ENCODE measurements at places on chromosomes 6 and 20.

- no peak for DNase-seq
Measured at GRCh38 chr6:131382631-131383030, 190.4 kb upstream of the ARG1 start.

GRCh38 chr20:23697947-23698346, 9.1 kb upstream of the CST4 start:
- no peak for DNase-seq

DNA sequence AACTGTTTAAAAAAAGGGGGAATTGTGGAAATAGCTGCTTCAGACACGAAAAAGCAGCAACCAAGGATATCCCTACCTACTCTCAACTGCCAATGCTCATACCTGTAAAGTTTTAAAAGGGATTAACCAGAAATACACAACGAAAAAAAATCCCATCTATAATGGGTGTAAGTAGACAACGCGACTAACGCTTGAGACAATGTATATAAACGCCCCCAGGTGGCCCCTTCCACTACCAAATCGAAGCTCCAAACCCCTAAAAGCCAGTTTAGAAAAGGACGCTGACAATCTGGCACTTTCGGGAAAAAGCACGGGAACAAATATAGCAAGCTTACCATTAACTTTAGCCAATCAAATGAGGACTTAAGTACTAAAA, 94.5 kb upstream of the BTN3A2 start:
- DNase-seq: no peak

GRCh38 chr6:74091136-74091793, 395.3 kb downstream of the CD109 start:
- DNase-seq: no peak

DNA sequence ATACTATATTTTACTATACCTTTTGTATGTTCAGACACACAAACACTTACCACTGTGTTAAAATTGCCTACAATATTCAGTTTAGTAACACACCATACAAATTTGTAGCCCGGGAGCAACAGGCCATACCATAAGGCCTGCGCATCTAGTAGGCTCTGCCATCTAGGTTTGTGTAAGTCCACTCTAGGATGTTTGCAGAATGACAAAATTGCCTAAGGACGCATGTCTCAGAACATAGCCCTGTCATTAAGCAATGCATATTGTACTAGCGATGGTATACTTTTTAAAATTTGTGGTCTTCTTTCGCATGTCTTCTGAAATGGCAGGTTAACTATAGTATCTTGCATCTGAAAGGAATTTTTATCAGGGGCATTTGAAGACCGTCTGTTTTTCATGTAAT, 26.6 kb upstream of the MAP7 start:
- no peak for DNase-seq

DNA sequence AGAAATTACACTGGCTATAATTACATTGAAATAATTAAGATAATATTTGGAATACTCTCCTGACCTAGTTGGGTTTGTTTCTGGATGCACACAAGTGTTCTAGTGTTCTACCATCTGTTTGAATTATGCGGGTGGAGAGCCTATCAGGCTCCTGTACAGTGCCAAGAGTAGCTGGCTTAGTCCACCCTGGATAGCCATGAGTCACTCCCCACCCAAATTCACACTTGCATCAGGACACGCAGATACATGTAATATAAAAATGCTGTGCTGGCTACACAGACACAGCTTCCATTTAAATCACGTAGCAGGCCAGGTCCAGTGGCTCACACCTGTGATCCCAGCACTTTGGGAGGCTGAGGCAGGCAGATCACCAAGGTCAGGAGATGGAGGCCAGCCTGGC, 686.2 kb upstream of the SLC35B3 start:
- no peak for DNase-seq

DNA sequence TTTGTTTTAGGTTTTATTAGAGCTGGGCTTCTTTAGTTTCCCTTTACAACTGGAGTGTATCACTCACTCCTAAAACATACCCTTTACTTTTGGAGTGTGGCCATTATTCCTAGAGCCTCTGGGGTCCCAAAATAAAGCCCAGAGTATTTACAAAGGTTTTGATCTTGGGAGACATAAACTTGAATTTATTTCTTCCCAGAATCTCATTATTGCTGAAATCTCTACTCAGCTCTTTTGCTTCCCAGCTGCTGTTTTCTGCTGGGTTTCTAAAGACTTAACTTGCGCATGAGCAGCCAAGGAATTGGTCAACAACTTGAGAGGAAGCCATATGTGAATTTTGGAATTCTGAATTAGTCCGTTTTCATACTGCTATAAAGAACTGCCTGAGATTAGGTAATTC, 94.5 kb upstream of the NRSN1 start:
- no peak for DNase-seq

DNA sequence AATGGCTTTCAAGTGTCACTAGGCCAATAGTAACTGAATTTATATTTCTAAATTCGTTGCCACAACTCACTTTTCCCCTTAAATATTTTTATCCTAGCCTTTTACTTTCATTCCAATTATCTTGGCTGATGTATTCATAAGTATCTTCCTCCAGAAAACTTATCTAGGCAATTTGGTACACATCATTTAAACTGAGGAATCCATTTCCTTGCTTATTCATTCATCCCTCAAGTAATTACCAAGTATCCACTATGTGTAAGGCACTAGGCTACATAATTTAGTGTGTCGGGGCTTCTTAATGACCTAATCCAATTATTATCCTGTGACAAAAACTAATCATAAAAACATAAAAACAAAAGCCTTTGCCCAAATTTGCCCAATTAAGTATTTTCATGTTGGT, 258.3 kb upstream of the TCF21 start:
- DNase-seq: no peak

DNA sequence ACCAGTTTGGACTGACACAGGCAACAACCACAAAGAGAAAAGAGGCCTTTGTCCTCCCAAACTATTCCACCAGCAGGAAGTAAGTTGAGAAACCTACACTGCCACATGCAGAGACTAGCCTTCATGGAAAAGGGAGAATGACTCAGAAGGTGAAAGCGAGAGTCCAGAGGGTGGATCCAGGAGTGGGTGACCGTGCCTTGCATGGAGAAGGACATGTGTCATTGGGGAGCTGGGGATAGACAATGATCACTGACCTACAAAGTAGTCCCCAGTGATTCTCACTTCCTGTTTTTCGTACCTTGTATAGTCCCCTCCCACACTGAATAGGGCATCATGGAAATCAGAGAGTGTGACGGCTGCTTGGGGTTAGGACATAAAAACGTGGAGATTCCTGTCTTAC, 91.9 kb downstream of the MYLK4 start:
- DNase-seq: no peak

DNA sequence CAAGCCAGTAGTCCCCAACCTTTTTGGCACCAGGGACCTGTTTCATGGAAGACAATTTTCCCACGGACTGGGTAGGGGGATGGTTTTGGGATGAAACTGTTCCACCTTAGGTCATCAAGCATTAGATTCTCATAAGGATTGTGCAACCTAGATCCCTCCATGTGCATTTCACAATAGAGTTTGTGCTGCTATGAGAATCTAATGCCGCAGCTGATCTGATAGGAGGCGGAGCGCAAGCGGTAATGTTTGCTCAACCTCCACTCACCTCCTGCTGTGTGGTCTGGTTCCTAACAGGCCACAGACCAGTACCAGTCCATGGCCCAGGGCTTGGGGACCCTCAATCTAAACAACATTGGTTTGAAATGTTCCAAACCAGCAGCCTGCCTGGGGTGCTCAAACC, 137.0 kb upstream of the STXBP5 start:
- DNase-seq: no peak
